Peyer's patch (tissue), 4 donors: ENCODE measurements at places on chromosomes 7 and 10.

- no peak for DNase-seq
Observed at GRCh38 chr7:40595129-40595528, 460.3 kb downstream of the SUGCT start.

GRCh38 chr7:77428777-77429231 lies 12.7 kb upstream of the GSAP start:
- no peak for DNase-seq

DNA sequence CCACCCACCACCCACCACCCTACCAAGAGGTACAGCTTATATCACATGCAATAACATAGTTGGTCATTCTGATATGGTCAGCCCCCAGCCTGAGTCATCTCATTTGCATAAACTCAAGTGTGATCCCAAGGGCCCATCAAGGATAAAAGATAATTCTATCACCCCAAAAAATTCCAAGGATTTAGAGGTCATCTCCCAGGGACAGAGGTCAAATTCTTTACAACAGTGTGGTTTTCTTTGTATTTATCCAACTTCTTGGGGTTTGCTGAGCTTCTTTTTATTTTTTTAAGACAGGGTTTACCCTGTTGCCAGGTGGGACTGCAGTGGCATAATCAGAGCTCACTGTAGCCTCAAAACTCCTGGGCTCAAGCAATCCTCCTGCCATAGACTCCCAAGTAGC lies 9.4 kb upstream of the GTPBP10 start:
- no peak for DNase-seq

DNA sequence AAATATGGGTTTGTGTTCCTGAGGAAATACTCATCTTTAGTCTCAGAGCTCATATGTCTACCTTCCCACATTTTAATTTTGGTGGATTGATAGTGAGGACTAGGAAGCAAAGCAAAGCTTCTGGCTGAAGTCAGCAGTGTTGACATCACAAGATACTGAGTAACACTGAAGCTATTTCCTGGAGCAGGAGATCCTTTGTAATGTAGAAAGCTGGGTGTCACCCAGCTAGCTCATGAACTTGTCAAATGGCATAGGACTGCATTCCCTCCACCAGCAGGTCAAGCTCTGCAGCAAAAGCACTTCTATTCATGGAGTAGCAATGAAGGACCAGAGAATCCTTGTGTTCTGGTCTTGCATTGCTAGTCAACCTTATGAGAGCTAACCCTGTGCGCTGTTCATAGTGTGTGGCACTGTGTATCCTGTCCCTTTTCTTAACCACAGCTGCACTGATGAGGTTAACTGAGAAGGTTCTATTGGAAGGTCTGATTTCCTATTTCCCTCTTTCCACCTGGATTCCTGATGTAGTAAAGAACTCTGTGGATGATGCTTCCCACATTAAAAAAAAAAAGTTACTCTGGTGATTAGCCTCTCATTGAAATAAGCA lies 94.8 kb upstream of the ZNF804B start:
- DNase-seq, result no peak
